ENCODE measurements at places on chromosomes 12 and 14. TPM values are rescaled to one million over a fixed set of nuclear protein-coding genes. Genes with fewer than 3 reads are reported as not detected.
A peak's percentile ranks its signal among the peaks of the same experiment; 100 is the strongest.

DNA sequence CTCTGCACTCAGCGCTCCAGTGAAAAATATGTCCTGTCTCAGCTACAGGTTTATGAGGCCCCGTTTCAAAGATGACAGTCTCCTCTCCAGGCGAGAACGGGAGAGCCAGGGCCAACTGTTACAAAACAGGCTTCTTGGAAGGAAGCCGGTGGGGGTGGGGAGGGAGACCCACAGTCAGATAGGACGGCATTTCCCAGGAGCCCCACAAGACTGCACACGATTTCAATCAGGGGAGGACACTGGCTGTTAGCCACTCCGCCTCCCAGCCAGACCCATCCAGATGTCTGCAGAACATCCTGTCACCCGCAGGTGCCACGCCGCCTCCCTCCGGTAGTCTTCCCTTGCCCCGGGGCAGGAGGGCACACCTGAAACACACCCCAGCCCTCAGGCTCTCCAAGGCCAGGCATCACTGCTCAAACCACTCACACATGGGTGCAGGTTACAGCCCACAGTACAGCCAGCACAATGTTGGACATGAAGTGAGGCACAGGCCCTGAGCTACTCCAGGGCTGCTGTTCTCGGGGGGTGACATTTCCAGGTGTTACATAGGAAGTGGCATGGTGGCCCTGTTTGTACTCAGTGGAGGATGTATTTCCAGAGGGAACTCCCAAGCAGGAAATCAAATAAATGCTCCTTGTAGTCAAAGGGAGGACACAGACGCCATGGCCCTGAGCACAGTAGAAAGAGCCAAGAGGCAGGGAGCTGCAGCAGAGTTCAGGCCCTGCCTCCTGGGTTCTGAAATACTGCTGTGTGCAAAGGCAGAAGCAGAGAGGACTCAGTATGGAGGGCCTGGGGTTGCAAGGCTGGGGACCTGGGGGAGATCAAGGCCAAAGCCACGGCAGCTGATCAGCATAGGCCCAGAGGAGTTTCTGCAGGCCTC is 138.1 kb downstream of the BCL11B start:
- H3K4me1 ChIP-seq, result no peaks in the 10 kb centered on the region
- no peak for DNase-seq
- H3K36me3 ChIP-seq, result no peaks in the 10 kb centered on the region
- no peak overlapping the region for H3K4me3 ChIP-seq
- no peaks in the 10 kb centered on the region for H3K27me3 ChIP-seq

GRCh38 chr14:61591862-61592261 is 103.5 kb upstream of the HIF1A start:
- no peak overlapping the region for H3K4me3 ChIP-seq
- no peaks in the 10 kb centered on the region for H3K36me3 ChIP-seq
- H3K4me1 ChIP-seq, result peaks cover 4% of the 10 kb centered on the region
- H3K27me3 ChIP-seq, result no peaks in the 10 kb centered on the region

DNA sequence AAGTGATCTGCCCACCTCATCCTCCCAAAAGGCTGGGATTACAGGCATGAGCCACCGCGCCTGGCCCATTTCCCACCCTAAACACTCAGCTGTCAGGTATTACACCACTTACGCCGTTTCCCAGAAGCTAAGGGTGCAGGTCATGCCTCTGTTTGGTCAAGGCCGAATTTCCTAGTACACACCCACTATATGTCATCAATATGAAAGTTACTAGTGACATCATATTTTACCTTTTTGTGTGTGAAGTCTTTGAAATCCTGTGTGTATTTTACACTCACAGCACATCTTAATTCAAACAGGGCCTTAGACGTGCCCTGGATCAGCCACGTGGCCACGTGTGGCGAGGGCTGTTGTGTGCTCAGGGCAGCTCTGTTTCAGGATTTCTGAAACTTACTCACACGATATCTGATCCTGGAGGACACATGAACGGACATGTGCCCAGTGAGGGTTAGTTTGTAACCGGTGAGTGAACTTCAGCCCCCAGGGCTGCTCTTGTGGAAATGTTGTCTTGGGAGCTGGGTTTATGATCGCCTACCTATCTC is 51.8 kb downstream of the GLT1D1 start:
- H3K4me1 ChIP-seq, result no peaks in the 10 kb centered on the region
- no peaks in the 10 kb centered on the region for H3K36me3 ChIP-seq
- no peak for DNase-seq
- no peak overlapping the region for H3K27ac ChIP-seq

The MYF6 gene
- total RNA-seq, result not detected

- H3K27ac ChIP-seq, result peak overlapping the region; percentile 64
- DNase-seq, result no peak
- H3K27me3 ChIP-seq, result no peaks in the 10 kb centered on the region
Measured at GRCh38 chr14:50954811-50955372, 10.6 kb upstream of the PYGL start.

DNA sequence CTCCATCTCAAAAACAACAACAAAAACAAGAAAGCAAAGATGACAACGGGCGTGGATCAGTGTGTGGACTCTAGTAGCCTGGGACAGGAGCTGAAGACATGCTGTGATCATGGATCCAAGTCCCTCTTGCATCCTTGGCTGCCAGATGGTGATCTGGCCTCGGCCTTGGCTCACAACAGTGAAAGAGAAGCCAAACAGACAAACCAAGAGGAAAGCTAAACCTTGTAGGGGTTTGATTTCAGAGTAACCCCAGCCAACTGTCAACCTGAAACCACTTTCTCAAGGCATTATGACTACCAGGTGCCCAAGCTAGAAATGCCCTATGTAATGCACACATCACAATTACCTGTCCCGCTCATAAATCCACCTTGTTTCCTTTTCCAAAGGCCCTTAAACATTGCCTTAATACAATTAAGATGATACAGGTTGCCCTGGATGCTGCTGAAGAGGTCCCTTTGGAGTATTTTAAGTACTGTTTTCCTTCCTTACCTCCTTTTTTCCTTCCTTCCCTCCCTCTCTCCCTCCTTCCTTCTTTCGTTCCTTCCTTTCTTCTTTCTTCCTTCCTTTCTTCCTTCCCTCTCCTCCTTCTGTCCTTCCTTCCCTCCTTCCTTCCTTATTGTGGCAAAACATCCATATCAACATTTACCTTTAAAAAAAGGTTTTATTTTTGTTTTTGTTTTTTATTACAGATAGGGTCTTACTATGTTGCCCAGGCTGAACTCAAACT is 41.4 kb upstream of the NINJ2 start:
- H3K36me3 ChIP-seq, result no peaks in the 10 kb centered on the region
- no peak for DNase-seq
- no peak overlapping the region for H3K27ac ChIP-seq
- no peaks in the 10 kb centered on the region for H3K27me3 ChIP-seq
- no peaks in the 10 kb centered on the region for H3K4me1 ChIP-seq
- H3K4me3 ChIP-seq, result no peak overlapping the region

The FAM181A gene
- 13.4 TPM for total RNA-seq

The OR6C6 gene
- total RNA-seq, result not detected

- H3K36me3 ChIP-seq, result no peaks in the 10 kb centered on the region
- DNase-seq, result peak; percentile 91
- H3K27me3 ChIP-seq, result no peaks in the 10 kb centered on the region
- peak overlapping the region; percentile 66 for H3K4me3 ChIP-seq
- H3K4me1 ChIP-seq, result no peaks in the 10 kb centered on the region
Measured at GRCh38 chr14:26598081-26598671, 343 bp upstream of the NOVA1 start.

- no peak overlapping the region for H3K27ac ChIP-seq
- peaks cover 42% of the 10 kb centered on the region for H3K4me1 ChIP-seq
- H3K27me3 ChIP-seq, result no peaks in the 10 kb centered on the region
- DNase-seq, result no peak
Measured at GRCh38 chr12:12219664-12220063, 47.2 kb downstream of the LRP6 start.

DNA sequence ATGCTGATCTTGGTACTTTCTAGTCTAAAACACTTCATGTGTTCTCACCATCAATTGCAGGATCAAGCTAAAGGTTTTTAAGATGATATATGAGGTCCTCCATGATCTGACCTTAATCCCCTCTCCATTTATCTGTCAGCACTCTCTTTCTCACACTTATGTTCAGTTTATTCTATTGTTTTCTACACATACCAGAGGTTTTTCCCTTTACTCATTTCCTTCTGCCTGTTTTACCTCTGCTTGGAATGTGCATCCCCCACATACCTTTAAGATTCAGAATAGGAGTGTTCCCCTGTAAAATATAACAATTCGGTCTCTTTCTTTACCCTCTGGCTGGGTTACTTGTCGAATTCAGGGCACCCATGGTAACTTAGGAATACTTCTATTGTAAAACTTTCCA is 219.1 kb upstream of the PKP2 start:
- no peaks in the 10 kb centered on the region for H3K4me1 ChIP-seq
- no peak overlapping the region for H3K4me3 ChIP-seq
- H3K27me3 ChIP-seq, result no peaks in the 10 kb centered on the region
- H3K36me3 ChIP-seq, result no peaks in the 10 kb centered on the region
- DNase-seq, result no peak

GRCh38 chr12:129592449-129592848 is 311.4 kb downstream of the TMEM132D start:
- no peak overlapping the region for H3K4me3 ChIP-seq
- no peaks in the 10 kb centered on the region for H3K36me3 ChIP-seq
- no peaks in the 10 kb centered on the region for H3K4me1 ChIP-seq
- no peak overlapping the region for H3K27ac ChIP-seq
- no peak for DNase-seq
- H3K27me3 ChIP-seq, result no peaks in the 10 kb centered on the region

DNA sequence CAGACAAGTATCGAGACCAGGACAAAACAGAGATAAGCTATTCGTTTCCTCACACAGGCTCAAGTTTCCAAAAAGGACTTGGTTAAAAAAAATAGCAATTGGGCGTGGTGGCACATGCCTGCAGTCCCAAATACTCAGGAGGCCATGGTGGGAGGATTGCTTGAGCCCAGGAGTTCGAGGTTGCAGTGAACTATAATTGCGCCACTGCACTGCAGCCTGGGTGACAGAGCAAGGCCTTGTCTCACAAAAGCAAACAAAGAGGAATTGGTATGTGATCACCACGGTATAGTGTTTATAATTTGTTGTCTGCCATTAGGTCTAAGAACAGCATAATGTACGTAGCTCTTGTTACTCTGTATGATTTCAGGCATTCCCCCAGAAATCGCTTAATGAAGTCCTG is 175.3 kb downstream of the DERA start:
- H3K4me1 ChIP-seq, result no peaks in the 10 kb centered on the region
- H3K27me3 ChIP-seq, result no peaks in the 10 kb centered on the region
- DNase-seq, result no peak
- H3K27ac ChIP-seq, result no peak overlapping the region
- no peak overlapping the region for H3K4me3 ChIP-seq

- no peak for DNase-seq
- no peaks in the 10 kb centered on the region for H3K27me3 ChIP-seq
- no peaks in the 10 kb centered on the region for H3K4me1 ChIP-seq
- H3K36me3 ChIP-seq, result peaks cover 30% of the 10 kb centered on the region
Measured at GRCh38 chr14:102954081-102954789, 31.8 kb downstream of the AMN start.

DNA sequence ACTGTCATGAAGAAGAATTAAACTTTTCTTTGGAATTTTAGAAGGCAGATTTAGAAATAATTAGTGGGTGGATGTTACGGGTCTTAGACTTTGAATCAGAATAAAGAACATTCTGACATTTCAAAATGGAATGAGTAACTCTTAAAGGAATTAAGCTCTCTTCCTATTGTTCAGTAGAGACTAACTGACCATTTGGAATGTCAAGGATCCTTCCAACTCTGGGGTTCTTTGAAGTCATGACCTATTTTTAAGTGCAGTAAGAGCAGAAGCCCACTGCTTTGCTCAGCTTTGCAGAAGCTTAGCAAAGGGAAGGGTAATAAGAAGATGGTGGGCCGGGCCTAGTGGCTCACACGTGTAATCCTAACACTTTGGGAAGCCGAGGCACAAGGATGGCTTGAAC is 4.0 kb downstream of the CHURC1 start:
- H3K4me3 ChIP-seq, result no peak overlapping the region
- H3K27ac ChIP-seq, result peak overlapping the region; percentile 27
- no peaks in the 10 kb centered on the region for H3K27me3 ChIP-seq
- H3K36me3 ChIP-seq, result no peaks in the 10 kb centered on the region
- DNase-seq, result no peak

GRCh38 chr12:8827551-8828256 is 5.3 kb downstream of the A2ML1 start:
- H3K4me1 ChIP-seq, result no peaks in the 10 kb centered on the region
- H3K4me3 ChIP-seq, result no peak overlapping the region
- no peaks in the 10 kb centered on the region for H3K27me3 ChIP-seq
- H3K27ac ChIP-seq, result no peak overlapping the region
- H3K36me3 ChIP-seq, result no peaks in the 10 kb centered on the region

The SLC7A7 gene
- 99.9 TPM for total RNA-seq

The ALX1 gene
- not detected for total RNA-seq

The CLEC1A gene
- total RNA-seq, result 13.0 TPM

DNA sequence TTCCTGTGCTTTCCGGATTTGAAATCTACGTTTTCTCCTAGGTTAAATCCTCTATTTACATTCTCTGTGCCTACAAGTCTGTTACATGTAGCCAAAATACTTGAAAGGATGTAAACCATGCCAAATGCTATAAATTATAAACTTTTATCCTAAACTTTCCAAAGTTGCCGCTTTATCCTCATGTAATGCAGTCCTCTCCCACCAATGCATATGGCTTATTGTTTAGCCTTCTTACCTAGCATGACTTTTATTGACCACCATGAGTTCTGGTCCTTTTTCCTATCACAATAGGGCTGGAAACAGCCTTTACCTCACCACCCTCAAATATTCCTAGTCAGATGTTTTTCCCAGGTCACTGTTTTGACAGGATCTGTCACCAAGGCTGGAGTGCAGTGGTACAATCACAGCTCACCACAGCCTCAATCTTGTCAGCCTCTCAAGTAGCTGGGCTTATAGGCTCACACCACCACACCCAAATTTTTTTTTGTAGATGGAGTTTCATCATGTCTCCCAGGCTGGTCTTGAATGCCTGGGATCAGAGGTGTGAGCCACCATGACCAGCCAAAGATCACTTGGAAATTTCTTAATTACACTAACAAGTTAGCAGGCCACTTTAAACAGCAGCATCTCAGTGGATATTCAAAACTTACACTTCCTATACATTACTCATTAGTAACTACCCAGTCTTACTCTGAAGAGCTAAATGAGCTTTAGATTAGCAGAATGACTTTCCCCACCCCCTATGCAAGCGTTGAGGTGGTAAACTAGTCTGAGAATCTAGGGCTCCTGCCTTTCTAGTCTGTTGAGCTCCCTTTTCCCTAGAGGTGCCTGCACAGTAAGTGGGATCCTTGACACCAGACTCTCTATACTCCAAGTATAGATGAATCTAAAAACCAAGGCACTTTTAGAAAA is 4.1 kb downstream of the TUBA1B start:
- peaks cover 32% of the 10 kb centered on the region for H3K36me3 ChIP-seq
- H3K4me3 ChIP-seq, result no peak overlapping the region
- peaks cover 26% of the 10 kb centered on the region for H3K4me1 ChIP-seq
- H3K27ac ChIP-seq, result no peak overlapping the region

The DBX2 gene
- not detected for total RNA-seq

The MEG3 gene
- 33.5 TPM for total RNA-seq

- no peak overlapping the region for H3K4me3 ChIP-seq
- no peaks in the 10 kb centered on the region for H3K27me3 ChIP-seq
- H3K36me3 ChIP-seq, result peaks cover 10% of the 10 kb centered on the region
- H3K4me1 ChIP-seq, result peaks cover 5% of the 10 kb centered on the region
- DNase-seq, result no peak
- H3K27ac ChIP-seq, result no peak overlapping the region
Measured at GRCh38 chr12:12467264-12467663, 95.4 kb downstream of the DUSP16 start.

GRCh38 chr14:95445161-95445560 is 71.3 kb downstream of the SYNE3 start:
- H3K27ac ChIP-seq, result no peak overlapping the region
- no peaks in the 10 kb centered on the region for H3K27me3 ChIP-seq
- H3K4me1 ChIP-seq, result no peaks in the 10 kb centered on the region
- H3K4me3 ChIP-seq, result no peak overlapping the region

The C1QL4 gene
- total RNA-seq, result not detected

The TDRD9 gene
- total RNA-seq, result 7.9 TPM

Measured in upper lobe of left lung (tissue), 6 donors.